ENCODE measurements at places on chromosomes 5 and 9. TPM values are rescaled to one million over a fixed set of nuclear protein-coding genes. Genes with fewer than 3 reads are reported as not detected.

IL4 gene
- not detected for total RNA-seq

DNA sequence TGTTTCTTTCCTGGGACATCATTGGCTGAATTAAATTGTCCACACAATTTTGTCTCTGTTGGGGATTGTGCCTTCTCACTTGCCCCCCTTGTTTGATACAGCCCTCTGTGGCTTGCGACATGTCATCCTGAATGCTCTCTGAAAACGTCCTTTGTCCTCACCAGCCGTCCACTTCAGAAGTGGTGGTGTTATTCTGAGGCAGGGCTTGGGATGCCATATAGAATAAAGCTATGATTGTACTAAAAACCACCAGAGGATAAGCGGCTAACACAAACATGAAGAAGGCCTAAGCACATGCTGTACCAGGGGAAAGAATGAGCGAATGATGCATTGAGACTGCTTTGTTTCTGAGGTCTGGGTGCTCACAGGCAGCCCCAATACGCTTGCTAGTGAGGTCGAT is 3.5 kb upstream of the SNX30 start:
- DNase-seq: no peak

- DNase-seq: no peak
Observed at GRCh38 chr5:100566382-100567141, 31.4 kb downstream of the FAM174A start.

DNA sequence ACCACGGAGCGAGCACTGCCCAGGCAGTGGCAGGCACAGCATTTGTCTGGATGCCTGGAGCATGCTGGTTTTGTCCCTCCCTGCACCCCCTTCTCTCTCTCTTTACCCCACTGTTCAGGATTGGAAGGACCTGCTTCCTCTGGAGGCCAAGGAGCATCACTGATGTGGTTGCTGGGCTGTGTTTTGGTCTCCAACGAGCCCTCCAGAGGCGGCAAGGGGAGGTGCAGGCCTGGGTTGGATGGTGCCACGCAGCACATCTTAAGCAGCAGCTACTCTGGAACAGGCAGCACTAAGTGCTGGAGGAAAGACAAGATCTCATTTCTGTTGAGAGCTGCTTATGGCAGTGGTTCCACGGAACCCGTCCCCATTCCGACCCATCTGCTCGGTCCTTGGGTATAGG is 139.6 kb downstream of the CMYA5 start:
- DNase-seq: no peak

DNA sequence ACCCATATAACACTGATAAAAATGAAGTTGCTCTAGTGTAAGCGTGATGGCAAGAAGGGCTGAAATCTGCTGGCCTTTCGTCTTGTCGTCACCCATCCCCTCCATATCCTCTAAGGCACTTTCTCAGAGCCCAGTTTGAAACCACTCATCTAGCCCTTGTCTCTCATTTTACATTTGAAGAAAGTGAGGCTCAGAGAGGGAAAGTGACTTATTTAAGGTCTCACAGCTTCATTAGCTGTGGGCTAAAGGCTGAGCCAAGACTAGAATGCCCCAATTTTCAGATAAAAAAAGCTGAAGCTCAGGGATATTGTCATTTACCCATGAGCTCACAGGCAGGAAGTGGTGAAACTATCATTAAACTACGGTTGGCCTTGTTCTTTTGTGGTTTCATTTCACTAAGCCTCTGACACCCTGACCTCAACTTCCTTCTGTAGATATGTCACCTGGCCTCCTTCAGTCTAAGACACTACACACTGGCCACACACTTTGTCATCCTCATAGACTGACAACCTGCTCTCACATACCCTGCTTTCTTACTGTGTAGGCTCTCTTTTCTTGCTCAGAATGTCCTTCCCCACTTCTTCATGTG is 176.7 kb upstream of the DMAC1 start:
- DNase-seq: no peak

DNA sequence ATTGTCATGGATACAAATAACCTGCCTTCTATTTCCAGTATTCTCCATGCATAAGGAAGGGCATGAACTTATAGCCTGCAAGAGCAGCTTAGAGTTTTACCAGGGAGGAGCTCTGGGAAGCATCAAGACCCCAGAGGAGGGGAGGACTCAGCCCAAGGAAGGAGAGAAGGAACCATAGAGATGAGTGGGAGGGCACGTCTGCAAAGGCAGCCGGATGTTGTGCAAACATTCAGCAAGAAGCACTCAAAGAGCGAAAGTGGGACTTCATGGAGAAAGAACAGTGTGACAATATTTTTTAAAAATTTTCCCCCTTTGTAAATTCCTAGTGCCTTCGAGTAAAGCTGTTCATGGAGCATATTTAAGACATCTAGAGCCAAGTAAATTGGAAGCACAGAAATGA is 270.1 kb upstream of the PTGER4 start:
- DNase-seq: no peak

All from pulmonary artery endothelial cell (primary cell).